Esophagus muscularis mucosa (tissue), 4 donors: ENCODE measurements at places on chromosomes 4 and X. TPM values are rescaled to one million over a fixed set of nuclear protein-coding genes. Genes with fewer than 3 reads are reported as not detected.

GRCh38 chrX:119684916-119685224, 8.1 kb downstream of the SEPTIN6 start:
- DNase-seq = no peak

DNA sequence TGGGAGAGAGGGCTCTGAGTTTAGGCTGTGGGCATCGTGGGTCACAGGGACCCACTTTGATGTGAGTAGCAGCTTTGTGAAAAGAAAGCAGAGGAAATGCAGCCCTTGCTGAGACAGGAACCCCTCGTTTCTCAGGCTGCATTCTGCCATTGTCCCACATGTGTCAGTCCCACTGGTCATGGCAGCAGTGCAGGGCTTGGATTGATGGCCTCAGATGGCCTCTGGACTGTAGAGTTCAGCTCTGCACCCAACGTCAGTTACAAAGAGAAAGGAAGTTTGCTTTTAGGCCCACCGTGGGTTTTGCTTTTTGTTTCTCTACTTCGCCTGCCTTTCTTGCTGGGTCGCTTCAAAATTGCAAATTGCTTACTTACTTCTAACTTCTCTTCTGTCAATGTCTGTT, 248.3 kb upstream of the KLF3 start:
- DNase-seq = no peak

GRCh38 chrX:112654871-112655270, 24.9 kb downstream of the LHFPL1 start:
- no peak for DNase-seq

Gene SCML2
- total RNA-seq = 0.99 TPM

Gene ENPEP
- 4.5 TPM for total RNA-seq

Gene PAGE2B
- total RNA-seq = not detected

DNA sequence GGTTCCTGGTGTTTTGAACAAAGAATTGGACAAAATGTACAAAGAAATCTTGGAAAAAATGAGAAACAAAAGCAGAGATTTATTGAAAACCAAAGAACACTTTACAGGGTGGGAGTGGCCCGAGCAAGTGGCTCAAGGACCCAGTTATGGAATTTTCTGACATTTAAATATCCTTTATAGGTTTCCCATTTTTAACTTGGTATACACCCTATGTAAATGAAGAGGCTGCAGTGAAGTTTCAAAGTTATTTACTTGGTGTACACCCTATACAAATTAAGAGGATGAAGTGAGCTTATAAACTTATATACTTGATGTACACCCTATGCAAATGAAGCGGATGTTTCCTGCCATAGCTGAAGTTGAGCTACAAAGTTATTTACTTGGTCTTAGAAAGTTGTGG, 4.7 kb downstream of the NLRP2B start:
- DNase-seq = no peak

DNA sequence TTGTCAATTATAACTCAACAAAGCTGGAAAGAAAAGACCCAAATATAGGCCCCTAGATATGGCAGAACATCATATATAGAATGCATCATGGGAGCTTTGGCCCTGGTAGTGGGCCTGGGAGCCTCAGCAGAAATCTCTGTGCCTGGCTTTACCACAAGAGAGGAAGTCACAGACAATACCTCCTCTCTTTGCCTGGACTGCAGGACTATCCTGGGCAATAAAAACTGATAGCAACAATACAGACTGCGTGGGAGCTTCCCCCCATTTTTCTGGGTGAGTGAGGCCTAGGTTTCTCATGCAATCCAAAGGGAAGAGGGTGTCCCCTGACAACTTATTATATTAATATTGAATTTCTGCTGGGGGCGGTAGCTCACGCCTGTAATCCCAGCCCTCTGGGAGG, 64.0 kb upstream of the NFKB1 start:
- DNase-seq = no peak

Gene IL21
- not detected for total RNA-seq

Gene PCDH19
- 1.2 TPM for total RNA-seq

- no peak for DNase-seq
Observed at GRCh38 chr4:38294238-38294637, 334.0 kb downstream of the PTTG2 start.

- no peak for DNase-seq
Observed at GRCh38 chrX:111445485-111445884, 33.5 kb upstream of the DCX start.

Gene ABLIM2
- 4.2 TPM for total RNA-seq

Gene MTM1
- total RNA-seq = 11.6 TPM

Gene RNF150
- total RNA-seq = 43.6 TPM

Gene HPGDS
- total RNA-seq = 5.5 TPM

GRCh38 chrX:129755779-129756650, 17.2 kb downstream of the XPNPEP2 start:
- no peak for DNase-seq
